ENCODE measurements at places on chromosomes 11 and 22. TPM values are rescaled to one million over a fixed set of nuclear protein-coding genes. Genes with fewer than 3 reads are reported as not detected.

- DNase-seq: no peak
These were observed 263.2 kb downstream of the DCDC1 start for GRCh38 chr11:31106326-31106725.

- DNase-seq: no peak
These were observed 1.2 kb downstream of the SLCO2B1 start for GRCh38 chr11:75152090-75152489.

GRCh38 chr11:104098132-104098531 is 61.7 kb downstream of the DDI1 start:
- DNase-seq: no peak

DNA sequence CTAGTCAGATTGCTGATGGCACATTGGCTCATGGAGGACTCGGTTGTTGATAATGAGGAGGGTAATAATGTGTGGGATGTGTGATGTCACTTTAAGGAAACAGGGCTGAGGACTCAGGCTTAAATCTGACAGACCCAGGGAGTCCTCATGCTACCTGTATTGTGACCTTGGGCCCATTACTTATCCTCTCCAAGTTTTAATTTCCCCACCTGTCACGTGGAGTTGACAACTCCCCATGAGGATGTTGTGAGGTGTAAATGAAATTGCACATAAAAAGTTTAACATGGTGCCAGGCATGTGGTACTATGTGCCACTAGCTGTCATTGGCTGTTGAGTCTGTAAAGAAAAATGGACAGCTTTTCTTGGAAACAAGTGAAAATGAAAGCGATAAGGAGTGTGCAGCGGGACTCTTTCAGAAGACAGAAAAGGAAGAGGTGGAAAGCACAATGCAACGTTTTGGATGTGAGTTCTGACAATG is 15.3 kb downstream of the IL10RA start:
- no peak for DNase-seq

DNA sequence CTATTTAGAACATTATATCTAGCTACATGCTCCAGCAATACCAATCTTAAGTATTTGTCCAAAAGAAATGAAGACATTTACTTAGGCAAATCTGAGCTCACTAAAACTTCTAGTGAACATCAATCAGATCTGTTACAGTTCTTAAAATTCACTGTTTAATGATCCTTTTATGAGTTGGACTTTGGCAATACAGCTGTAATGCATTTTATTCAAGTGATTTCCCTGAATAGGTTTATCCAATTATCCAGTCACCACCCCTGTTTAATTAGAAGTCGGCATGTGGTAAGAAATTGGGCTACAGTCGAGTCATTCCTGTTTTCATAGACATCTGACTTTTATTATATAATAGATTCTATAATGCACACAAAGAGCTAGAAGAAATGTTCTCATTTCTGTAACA is 1029.0 kb upstream of the TENM4 start:
- DNase-seq: no peak

DNA sequence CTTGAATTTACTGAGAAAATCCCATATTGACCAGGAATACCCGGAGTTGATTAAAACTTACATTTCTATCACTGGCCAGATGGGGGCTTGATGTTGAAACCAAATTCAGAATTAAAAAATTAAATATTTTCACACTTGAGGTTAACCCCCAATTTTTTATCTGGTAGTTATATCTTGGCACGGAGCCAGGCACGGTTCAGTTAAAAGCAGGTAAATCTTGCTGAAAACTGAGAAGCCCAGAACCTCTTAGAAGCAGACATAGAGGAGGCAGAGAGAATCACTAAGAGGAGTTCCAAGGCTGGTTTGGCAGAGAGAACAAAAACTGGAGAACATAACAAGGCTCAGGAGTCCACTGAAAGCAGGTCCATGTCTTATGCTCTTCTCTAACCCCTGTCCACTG is 77.7 kb downstream of the USP35 start:
- no peak for DNase-seq

- DNase-seq: no peak
These were observed 74.8 kb downstream of the SIK2 start for GRCh38 chr11:111676878-111677585.

Gene GPR83
- 0.28 TPM for total RNA-seq

Gene MYEOV
- 1.4 TPM for total RNA-seq
